ENCODE measurements at places on chromosomes 13 and 19. TPM values are rescaled to one million over a fixed set of nuclear protein-coding genes. Genes with fewer than 3 reads are reported as not detected.

The NRTN gene
- total RNA-seq = not detected

The OR7C1 gene
- not detected for total RNA-seq

The ZNF610 gene
- total RNA-seq = 1.8 TPM

The DNAAF3 gene
- total RNA-seq = 0.44 TPM

The TMEM38A gene
- 5.4 TPM for total RNA-seq

The ZNF808 gene
- total RNA-seq = 19.2 TPM

The SSC5D gene
- 12.8 TPM for total RNA-seq

Measured in aortic smooth muscle cell (primary cell).